Activated CD8-positive, alpha-beta memory T cell treated with anti-CD3 and anti-CD28 coated beads, Interleukin-2, amount 10 ng/mL, durations not matched to agents 7 days and 5 days (primary cell): ENCODE measurements at places on chromosomes 4 and X.
A peak's percentile ranks its signal among the peaks of the same experiment; 100 is the strongest.

- no peak overlapping the region for H3K27ac ChIP-seq
- no peaks in the 10 kb centered on the region for H3K4me1 ChIP-seq
- H3K36me3 ChIP-seq = peaks cover 14% of the 10 kb centered on the region
- no peaks in the 10 kb centered on the region for H3K27me3 ChIP-seq
These were observed 66.5 kb downstream of the ELOVL6 start for GRCh38 chr4:110131916-110132315.

- H3K4me1 ChIP-seq = peaks cover 4% of the 10 kb centered on the region
- no peaks in the 10 kb centered on the region for H3K36me3 ChIP-seq
- peaks cover 4% of the 10 kb centered on the region for H3K27me3 ChIP-seq
- DNase-seq = peak; percentile 65
These were observed 345.5 kb downstream of the ANK2 start for GRCh38 chr4:113394730-113395530.

DNA sequence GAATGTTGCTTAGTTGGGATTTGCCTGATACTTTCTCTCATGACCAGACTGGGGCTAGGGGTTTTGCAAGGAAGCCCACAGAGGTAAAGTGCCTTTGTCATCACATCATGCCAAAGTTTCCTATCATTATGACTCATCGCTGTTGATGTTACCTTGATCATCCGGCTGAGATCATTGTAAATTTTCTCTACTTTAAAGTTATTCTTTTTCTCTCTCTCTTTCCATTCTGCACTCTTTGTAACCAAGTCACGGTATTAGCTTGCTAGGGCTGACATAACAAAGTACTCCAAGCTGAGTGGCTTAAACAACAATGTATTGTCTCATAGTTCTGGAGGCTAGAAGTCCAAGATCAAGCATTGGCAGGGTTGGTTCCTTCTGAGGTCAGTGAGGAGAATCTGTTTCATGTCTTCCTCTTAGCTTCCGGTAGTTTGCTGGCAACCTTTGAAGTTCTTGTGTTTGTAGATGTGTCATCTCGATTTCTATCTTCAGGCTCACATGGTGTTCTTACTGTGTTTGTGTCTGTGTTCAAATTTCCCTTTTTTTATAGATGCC is 113.0 kb downstream of the DTHD1 start:
- H3K4me1 ChIP-seq = peaks cover 15% of the 10 kb centered on the region
- peak overlapping the region; percentile 89 for H3K27ac ChIP-seq
- DNase-seq = peak; percentile 71
- H3K27me3 ChIP-seq = peaks cover 36% of the 10 kb centered on the region

GRCh38 chrX:100973411-100973810 is 3.9 kb downstream of the ARL13A start:
- no peaks in the 10 kb centered on the region for H3K4me1 ChIP-seq
- no peaks in the 10 kb centered on the region for H3K27me3 ChIP-seq
- H3K36me3 ChIP-seq = no peaks in the 10 kb centered on the region
- H3K4me3 ChIP-seq = no peak overlapping the region
- no peak overlapping the region for H3K27ac ChIP-seq

DNA sequence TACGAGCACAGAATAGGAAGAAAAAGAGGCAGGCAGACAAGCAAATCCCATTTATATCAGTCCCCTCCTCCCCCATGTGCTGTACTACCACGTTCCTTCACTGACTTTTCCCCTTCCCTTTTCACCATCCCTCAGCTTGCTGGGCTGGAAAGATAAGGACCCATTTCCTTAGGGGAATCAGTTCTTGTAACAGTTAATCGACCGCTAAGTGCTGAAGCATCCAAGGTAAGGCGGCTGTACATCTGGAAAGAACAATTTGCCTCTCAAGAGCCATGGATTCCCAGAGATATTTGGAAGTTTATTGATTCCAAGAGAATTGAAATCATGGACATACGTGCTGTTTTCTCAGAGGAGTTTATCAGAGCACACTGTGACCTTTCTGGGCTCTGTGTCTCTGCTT is 1688.0 kb downstream of the STIM2 start:
- no peaks in the 10 kb centered on the region for H3K27me3 ChIP-seq
- no peak for DNase-seq
- no peaks in the 10 kb centered on the region for H3K4me1 ChIP-seq

- H3K27me3 ChIP-seq = no peaks in the 10 kb centered on the region
- no peak overlapping the region for H3K4me3 ChIP-seq
- no peak overlapping the region for H3K27ac ChIP-seq
These were observed 82.1 kb downstream of the CLDN34 start for GRCh38 chrX:10049236-10049635.

- H3K4me1 ChIP-seq = no peaks in the 10 kb centered on the region
- H3K4me3 ChIP-seq = no peak overlapping the region
- no peak for DNase-seq
- H3K27me3 ChIP-seq = peaks cover 9% of the 10 kb centered on the region
These were observed 332.1 kb downstream of the ARAP2 start for GRCh38 chr4:35912174-35912573.

DNA sequence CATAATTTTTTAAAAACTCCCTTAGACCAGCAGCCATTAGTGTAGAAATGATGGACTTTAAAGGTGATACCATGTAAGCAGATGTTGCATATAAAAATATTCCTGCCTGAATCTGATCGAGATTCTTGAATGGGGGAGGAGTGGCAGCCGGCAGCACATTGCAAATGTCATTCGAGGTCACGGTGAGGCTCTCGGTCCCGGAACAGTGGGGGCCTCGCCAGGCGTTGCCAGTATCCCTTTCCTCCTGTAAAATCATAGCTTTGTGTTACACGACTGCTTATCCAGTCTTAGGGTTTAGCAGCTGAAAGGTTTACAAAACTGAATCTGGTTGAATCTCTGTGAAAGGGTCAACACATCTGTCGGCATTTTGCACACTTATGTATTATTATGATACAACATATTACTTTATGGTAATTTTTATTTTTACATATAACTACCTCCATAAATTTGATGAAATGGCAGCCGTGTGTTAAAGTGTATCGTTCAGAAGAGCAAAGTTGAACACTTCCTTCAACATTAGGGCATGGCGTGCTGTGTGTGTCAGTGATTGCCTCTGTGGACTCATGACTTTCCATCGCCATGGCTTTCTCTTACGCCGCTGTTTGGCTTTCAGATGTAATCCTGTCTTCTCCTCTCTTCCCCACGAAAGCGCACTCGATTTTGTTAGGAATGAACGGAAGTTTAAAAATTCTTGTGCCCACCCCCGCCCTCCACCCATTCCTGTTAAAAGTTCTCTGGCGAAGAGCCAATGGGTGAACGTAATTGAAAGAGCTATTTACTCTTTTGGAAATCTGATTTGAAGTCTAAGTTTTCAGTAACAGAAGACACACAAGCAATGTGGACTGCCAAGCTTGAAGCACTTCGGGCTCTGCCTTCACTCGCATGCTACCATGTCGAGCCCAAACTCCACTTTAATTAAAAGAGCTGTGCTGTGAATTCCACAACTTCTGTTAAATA is 114.8 kb downstream of the STOX2 start:
- no peaks in the 10 kb centered on the region for H3K36me3 ChIP-seq
- H3K27ac ChIP-seq = no peak overlapping the region
- H3K27me3 ChIP-seq = peaks cover 35% of the 10 kb centered on the region
- H3K4me3 ChIP-seq = no peak overlapping the region

DNA sequence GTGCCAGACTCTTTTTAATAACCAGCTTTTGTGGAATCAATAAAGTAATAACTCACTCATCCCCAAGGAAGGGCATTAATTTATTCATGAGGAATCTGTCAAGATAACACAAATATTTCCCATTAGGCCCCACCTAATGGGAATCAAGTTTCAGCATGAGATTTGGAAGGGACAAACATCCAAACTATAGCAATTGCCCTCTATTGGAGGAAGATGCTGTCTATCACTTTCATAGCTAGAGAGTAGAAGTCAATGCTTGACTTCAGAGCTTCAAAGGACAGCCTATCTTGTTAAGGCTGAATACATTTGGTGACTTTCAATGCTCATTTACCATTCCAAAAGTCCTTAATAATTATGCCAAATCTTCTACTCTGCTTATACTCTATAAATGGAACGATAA is 84.9 kb upstream of the ATOH1 start:
- no peaks in the 10 kb centered on the region for H3K27me3 ChIP-seq
- no peaks in the 10 kb centered on the region for H3K4me1 ChIP-seq
- no peaks in the 10 kb centered on the region for H3K36me3 ChIP-seq
- no peak overlapping the region for H3K4me3 ChIP-seq

DNA sequence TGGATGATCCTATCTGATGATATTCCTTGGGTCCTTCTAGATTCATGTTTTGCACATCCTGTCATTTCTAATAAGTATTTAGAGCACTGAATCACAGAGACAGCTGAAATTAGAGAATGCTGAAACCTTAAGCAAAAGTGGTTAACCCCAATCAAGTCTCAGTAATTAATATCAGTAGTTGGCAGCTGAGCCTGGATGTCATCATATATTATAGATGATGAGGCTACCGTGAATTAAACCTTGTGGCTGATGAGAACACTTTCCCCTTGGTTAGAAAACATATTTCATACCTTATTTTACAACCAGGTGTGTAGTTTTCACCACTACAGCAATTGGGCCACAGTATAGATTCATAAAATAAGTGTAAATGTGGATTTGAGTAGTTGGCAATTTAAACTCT is 499.0 kb downstream of the PDGFC start:
- no peak for DNase-seq
- no peaks in the 10 kb centered on the region for H3K36me3 ChIP-seq
- no peaks in the 10 kb centered on the region for H3K27me3 ChIP-seq
- no peak overlapping the region for H3K27ac ChIP-seq

GRCh38 chr4:186979961-186980745 is 256.5 kb upstream of the FAT1 start:
- H3K27ac ChIP-seq = no peak overlapping the region
- H3K4me3 ChIP-seq = no peak overlapping the region
- no peaks in the 10 kb centered on the region for H3K27me3 ChIP-seq
- no peaks in the 10 kb centered on the region for H3K4me1 ChIP-seq
- no peaks in the 10 kb centered on the region for H3K36me3 ChIP-seq
- DNase-seq = no peak

DNA sequence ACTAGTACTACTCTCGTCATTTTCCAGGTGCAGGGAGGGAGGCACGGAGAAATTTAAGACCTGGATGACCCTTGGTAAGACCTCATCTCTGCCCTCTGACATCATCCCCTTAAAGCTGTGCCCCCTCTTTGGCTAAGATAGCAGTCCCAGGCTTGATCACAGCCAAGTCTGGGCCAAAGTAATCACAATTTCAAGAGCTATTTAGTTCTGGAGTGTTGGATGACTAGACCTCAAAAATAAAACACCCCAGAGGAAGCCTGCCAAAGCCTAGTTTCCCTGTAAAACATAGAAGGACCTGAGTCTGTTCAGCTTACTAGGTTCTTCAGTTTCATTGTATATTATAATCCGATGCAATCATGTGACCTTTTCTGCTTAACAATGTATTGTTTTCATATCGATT is 144.6 kb upstream of the ARHGEF9 start:
- no peaks in the 10 kb centered on the region for H3K36me3 ChIP-seq
- DNase-seq = no peak
- H3K27me3 ChIP-seq = no peaks in the 10 kb centered on the region
- no peak overlapping the region for H3K27ac ChIP-seq
- no peaks in the 10 kb centered on the region for H3K4me1 ChIP-seq

DNA sequence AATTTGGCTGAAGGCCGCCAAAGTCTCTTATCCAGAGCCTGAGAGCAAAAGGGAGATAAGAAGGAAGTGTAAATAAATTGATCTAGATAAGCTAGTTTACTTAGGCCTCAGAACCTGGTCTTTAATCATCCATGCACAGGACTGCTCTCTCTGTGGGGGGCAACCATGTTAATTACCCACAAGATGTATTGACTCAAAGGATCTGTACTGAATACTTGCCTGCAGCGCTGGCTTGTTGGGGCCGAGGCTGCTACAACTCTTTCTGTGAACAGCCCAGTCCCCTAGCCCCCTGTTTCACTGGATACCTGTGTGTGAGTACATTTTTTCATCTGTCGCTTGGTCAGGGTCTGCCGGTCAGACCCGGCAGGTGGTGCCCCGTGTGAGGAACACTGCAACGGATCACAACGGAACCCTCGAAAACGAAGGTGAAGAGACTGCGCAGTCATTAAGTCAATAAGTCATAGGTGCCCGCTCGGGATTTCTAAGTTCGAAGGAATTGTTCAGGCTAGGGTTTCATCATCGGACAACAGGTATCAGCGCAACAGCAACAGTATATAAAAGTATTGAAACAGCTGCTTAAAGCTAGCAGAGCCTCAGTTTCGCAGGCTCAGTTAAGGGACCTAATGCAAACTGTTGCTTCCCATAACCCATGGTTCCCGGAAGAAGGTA is 8.3 kb downstream of the MAGEA11 start:
- no peaks in the 10 kb centered on the region for H3K36me3 ChIP-seq
- no peak overlapping the region for H3K4me3 ChIP-seq
- no peak overlapping the region for H3K27ac ChIP-seq

- H3K4me3 ChIP-seq = no peak overlapping the region
These were observed 79.3 kb upstream of the LIMCH1 start for GRCh38 chr4:41458689-41459088.

GRCh38 chr4:155491336-155492120 is 114.8 kb upstream of the MAP9 start:
- no peaks in the 10 kb centered on the region for H3K27me3 ChIP-seq
- no peak overlapping the region for H3K27ac ChIP-seq
- no peak for DNase-seq
- no peaks in the 10 kb centered on the region for H3K36me3 ChIP-seq

DNA sequence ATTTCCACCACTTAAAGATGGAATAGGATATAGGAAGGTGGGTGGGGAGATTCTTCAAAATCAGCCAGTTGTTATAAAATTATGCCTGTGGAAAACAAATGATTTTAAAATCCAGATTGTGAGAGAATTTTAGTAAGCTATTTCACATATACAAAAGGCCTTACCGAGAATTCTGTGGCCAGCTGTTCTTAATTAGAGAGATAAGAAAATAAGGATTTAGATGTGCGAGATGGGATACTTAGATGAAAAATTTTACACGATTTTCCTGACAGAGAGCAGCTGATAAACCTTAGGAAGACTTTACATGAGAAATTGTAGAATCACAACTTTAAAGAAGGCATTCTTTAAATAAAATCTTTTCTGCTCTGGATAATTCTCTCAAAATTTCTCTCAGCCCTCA is 94.5 kb upstream of the IQCM start:
- no peak overlapping the region for H3K27ac ChIP-seq

- H3K4me1 ChIP-seq = no peaks in the 10 kb centered on the region
- no peak overlapping the region for H3K27ac ChIP-seq
- H3K27me3 ChIP-seq = no peaks in the 10 kb centered on the region
- no peak overlapping the region for H3K4me3 ChIP-seq
- peaks cover 3% of the 10 kb centered on the region for H3K36me3 ChIP-seq
These were observed 51.7 kb downstream of the BCORL1 start for GRCh38 chrX:130034178-130034577.

- H3K27me3 ChIP-seq = no peaks in the 10 kb centered on the region
- no peak overlapping the region for H3K27ac ChIP-seq
- peaks cover 3% of the 10 kb centered on the region for H3K4me1 ChIP-seq
These were observed 47.0 kb downstream of the NSG1 start for GRCh38 chr4:4433941-4434340.

GRCh38 chr4:10063544-10064300 is 42.4 kb upstream of the SLC2A9 start:
- no peaks in the 10 kb centered on the region for H3K4me1 ChIP-seq
- peaks cover 13% of the 10 kb centered on the region for H3K36me3 ChIP-seq
- H3K27ac ChIP-seq = no peak overlapping the region
- DNase-seq = peak; percentile 38
- no peak overlapping the region for H3K4me3 ChIP-seq

- H3K4me1 ChIP-seq = no peaks in the 10 kb centered on the region
- no peaks in the 10 kb centered on the region for H3K36me3 ChIP-seq
- H3K4me3 ChIP-seq = no peak overlapping the region
- peaks cover 4% of the 10 kb centered on the region for H3K27me3 ChIP-seq
- H3K27ac ChIP-seq = no peak overlapping the region
- no peak for DNase-seq
These were observed 199.0 kb downstream of the BANK1 start for GRCh38 chr4:101989551-101989950.

GRCh38 chr4:4289055-4289454 is 899 bp downstream of the LYAR start:
- peaks cover 53% of the 10 kb centered on the region for H3K4me1 ChIP-seq
- peaks cover 14% of the 10 kb centered on the region for H3K36me3 ChIP-seq
- peak; percentile 36 for DNase-seq
- H3K27ac ChIP-seq = peak overlapping the region; percentile 86
- peak overlapping the region; percentile 95 for H3K4me3 ChIP-seq
